T follicular helper cell (primary cell): ENCODE measurements at places on chromosomes 6 and 20.

DNA sequence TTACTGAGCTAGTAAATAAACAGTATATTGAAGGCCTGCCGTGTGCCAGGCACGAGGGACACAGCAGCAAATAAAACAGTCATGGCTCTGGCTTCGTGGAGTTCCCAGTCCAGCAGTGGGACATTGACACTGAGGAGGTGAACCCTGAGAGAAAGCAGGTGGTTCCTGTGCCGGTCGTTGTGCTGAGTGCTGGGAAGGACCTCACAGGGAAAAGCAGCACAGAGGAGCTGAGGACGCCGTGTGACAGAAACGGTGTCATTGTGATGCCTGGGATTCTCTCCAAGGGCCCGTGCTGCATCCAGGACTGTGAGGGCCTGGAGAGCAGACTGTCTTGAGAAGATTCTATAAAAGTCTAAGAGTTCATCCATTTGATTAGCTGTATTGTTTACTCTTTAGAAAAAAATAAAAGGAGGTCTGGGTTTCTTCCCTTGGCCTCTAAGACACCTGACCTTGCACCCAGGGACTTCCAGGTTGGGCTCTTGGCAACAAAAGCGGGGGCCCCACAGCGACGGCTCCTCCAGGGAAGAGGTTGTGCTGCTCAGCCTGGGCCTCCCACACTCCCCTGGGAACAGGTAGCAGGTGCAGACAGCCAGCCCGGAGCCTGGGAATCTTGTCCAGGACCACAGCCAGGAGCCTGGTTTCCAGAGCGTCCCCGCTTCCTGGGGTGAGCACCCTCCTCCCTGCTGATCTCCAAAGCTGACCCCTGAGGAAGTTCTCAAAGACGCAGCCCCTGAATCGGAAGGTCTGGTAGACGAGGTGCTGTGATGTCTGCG lies 251.2 kb upstream of the PMEPA1 start:
- DNase-seq: no peak

- no peak for DNase-seq
These were observed 83.4 kb downstream of the ADGRB3 start for GRCh38 chr6:68718385-68719073.

DNA sequence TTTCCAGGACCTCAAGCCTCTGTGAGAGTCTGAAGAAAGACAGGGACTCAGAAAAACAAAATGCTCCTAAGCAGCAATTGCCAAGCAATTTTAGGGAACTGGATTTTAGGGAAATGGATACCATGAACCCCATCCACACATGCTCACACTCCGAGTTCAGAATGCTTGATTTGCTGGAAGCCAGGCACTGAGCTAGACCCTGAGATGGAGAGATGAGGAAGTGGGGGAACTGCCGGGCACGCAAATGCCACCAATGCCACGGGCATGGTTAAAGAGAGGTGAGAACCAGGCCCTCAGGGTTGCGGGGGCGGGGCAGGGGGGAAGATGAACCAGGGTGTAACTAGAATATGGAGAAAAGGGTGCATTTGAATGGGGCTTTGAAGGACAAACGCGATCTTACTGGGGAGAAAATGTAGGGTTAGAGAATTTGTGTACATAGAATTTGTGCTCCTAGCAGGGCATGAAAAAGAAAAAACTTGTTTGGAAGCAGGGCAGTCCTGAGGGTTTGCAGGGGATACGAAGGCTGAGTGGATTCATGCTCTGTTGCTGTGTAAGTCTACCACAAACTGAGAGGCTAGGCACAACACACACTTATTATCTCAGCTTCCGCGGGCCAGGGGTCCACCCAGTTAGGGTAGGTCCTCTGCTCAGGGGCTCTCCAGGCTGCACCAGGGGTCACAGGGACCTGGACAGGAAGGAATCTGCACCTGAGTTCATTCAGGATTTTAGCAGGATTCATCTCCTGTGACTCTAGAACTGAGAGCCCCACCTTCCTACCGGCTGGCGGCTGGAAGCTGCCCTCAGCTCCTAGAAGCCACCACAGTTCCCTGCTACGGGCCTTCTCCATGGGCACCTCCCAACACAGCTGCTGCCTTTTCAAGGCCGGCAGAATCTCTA lies 108.0 kb downstream of the SNX5 start:
- DNase-seq: no peak

DNA sequence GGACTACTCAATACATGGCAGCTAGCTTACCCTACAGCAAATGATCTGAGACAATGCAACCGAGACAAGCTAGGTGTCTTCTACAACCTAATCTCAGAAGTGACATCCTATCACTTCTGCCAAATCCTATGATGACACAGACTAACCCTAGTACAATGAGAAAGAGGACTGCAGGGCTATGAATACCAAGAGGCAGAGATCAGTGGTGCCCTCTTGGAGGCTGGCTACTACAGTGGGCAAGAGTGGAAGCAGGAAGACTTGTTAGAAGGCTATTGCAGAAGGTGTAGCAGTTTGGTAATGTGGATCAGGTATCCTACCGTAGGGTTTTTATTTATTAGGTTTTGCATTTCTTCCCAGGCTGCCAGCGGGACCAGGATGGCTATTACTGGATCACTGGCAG lies 30.3 kb downstream of the GSS start:
- no peak for DNase-seq

GRCh38 chr6:170156448-170157375 lies 134.2 kb downstream of the DLL1 start:
- no peak for DNase-seq

DNA sequence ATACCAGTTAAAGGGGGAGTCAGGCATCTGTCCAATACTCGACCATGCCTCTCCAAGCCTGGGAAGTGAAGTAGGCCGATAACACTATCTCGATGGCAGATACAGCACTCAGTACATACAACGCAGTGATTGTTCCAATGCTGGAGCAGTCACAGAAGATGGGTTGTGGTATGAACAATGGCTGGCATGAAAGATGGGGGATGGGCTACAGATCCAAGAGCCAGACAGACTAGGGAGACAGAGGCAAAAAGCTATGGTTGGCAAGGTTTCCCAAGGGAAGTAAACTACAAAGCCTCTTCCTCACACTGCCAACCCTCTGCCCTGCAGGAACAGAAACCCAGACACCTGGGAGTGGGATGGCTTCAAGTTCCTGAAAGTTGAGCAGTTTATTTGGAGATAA lies 19.2 kb downstream of the FKBP1A start:
- no peak for DNase-seq

GRCh38 chr20:53621482-53622246 lies 28.0 kb upstream of the ZNF217 start:
- no peak for DNase-seq

- no peak for DNase-seq
These were observed 297.3 kb upstream of the FLRT3 start for GRCh38 chr20:14634665-14635064.

DNA sequence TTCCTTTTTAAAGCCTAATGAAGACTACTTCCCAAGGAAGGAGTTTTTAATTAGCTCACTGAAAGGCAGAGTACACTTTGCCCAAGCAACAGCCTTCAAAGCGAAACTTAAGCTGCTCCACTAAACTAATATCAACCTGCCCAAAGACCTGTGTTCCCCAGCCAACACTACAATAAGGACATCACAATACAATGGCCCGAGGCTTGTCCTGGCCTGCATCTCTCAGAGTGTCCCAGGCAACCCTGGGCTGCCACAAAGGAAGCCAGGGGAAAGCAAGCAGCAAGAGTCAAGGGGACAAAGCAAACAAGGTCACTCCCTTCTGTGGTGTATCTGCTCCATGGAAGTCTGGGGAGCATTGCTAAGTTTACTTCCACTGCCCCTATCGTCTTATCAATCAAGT lies 52.3 kb downstream of the PIGU start:
- DNase-seq: no peak

DNA sequence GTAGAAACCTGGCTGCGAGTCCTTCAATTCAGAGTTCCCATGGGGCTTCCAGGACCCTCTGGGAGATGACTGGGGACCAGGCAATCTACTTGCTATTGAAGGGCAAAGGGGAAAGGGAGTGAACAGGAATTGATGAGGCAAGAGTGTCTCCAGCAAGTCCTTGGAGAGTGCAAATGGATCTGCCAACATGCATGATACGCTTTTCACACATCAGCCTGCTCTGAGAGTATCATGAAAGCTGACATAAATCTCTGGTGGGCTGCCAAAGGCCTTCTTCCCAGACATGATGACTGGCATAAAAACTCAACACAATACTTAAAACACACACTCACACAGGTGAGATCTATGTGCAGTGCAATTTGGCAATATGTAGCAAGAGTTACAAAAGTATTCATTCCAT lies 759.1 kb downstream of the PTPRT start:
- DNase-seq: no peak

GRCh38 chr6:45127185-45127584 lies 200.9 kb upstream of the RUNX2 start:
- no peak for DNase-seq

GRCh38 chr20:63087236-63087871 lies 80.6 kb upstream of the BHLHE23 start:
- DNase-seq: no peak
